Gastroesophageal sphincter (tissue), 4 donors: ENCODE measurements at places on chromosomes 16 and 17. TPM values are rescaled to one million over a fixed set of nuclear protein-coding genes. Genes with fewer than 3 reads are reported as not detected.

GRCh38 chr16:1776991-1777374, 4.0 kb upstream of the MRPS34 start:
- no peak for ATAC-seq

DNA sequence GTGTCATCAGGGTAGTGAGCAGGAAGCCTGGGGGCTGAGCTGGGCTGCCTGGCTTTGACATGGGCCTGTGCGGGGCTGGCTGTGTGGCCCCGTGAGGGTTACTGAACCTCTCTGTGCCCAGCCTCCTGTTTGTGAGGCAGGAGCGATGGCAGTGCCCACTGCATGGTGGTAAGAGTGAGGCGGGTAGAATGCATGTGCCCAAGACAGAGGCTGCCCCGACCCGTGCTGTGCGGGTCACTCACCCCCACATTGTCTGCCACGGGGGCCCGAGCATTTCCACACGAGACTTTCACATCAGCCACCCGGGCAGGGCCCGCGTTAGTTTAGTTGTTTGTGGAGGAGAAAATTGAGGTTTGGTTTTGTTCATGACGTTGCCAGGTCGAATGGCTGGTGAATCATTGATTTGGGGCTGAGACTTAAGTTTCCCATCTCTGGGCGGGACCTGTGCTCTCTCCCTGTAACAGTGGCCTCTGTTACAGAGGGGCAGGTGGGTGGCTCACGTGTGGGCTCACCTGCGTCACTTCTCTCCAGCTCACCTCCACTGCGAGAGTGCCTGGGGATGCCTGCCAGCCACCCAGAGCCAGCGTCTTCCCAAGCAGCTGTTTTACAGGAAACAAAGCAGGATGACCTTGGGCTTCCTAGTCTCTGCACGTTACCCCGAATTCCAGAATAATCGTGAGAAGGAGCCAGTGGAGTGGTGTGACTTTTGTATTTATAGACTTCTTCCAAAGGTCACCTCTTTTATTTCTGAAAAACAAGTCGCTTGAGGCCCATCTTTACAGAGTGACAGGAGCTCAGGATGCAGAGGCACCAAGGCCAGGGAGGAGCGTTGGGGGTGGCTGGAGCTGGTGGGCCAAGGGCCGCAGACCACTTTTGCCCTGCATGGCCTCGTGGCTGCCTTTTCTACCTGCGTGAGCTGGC, 150.6 kb downstream of the RPTOR start:
- no peak for ATAC-seq

DLX3 gene
- total RNA-seq, result not detected

DNA sequence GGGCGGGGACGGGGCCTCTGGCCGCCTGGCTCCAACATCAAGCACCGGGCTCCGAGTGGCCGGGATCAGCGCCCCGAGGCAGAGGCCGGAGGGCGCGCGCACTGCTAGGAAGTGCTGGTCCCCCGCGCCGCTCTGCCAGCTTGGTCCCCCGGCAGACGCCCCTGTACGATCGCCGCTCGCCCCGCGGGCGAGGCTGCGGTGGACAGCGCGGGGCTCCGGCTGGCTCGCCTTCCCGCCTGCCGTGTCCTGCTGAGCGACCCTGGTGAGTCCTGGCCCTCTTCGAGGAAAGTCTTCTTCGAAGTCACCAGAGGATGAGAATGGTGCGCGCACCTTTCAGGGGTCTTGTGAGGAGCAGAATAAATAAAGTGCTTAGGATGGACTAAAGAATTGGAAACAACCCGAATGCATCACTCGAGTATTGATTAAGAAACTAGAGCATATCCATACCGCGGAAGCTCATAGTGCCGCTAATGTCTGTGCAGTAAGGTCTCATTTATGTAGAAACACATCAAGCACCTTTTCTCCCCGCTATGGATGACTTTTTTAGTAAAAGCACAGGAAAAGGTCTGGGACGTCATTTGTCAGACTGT, 392 bp downstream of the ZNF213 start:
- ATAC-seq, result no peak

DNA sequence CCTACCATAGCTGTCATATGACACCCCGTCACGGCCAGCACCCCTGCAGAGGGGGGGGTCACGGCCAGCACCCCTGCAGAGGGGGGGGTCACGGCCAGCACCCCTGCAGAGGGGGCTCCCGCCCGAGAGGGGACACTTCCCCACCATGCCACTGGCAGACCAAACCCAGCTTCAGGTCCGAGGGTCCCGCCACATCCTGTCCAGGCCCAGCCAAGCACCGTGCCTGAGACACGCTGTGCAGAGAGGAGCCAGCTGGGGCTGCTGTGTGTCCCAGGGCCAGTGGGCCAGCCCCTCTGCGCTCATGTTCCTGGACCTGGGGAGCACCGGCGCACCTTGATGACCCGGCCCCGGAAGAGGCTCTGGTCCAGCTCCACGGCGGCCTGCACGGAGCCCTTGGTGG, 1.9 kb downstream of the PABPN1L start:
- ATAC-seq, result no peak

SCNN1B gene
- 3.4 TPM for total RNA-seq

DNA sequence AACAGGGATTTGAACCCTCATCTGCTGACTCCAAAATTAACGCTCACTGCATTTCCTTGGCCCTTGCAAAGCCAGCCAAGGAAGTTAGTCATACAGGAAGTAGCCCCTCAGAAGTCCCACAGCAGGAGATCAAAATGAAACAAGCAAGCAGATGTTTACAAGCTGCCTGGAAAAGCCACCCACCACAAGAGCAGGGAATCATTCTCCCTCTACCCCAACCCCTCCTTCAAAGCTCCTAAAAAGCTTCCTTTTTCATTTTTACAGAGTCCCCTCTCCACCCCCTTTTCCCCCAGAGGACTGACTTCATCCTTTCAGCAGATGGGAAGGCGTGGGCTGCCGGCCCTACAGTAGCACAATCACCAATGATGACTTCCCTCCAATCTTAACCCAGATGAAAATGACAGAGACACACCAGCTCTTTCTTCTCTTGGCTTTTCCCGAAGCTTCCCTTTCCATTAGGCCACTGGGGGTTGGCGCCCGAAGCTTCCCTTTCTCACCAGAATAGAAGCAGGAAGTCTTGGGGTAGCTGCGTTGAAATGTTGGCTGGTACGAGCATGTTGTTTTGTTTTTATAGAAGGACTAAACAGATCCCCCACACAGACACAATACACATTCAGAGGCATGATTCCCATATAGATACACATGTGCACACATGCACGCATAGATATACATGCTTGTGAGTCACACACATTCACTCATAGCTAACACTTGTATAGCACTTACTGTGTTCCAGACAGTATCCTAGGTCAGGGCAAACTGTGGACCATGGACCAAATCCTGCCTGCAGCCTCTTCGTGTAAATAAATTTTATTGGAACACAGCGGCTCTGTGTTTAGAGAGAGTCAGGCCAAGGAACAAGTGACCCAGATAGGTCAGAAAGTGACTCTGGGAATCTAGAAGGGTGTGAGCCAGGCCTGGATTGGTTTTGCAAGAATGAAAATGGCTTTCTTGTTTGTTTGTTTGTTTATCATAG, 17.4 kb downstream of the ITPRIPL2 start:
- peak; percentile 48 for ATAC-seq
